ENCODE measurements at places on chromosomes 3 and 15.

DNA sequence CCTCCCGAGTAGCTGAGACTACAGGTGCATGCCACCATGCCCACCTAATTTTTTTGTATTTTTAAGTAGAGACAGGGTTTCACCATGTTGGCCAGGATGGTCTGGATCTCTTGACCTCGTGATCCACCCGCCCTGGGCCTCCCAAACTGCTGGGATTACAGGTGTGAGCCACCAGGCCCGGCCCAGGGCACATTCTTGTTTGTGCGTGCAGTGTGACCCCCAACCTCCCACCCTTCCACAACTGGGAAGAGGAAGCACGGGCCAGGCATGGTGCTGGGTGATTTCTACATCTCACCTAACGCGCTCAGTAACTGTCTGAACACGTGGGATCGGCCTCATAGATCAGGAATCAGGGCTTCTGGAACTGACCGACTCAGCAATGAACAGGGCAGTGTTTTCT lies 48.0 kb downstream of the KLHL6 start:
- DNase-seq, result no peak

- DNase-seq, result no peak
These were observed 11.3 kb upstream of the IQGAP1 start for GRCh38 chr15:90376789-90377188.

- DNase-seq, result peak; percentile 30
These were observed 4.0 kb downstream of the GLYCTK start for GRCh38 chr3:52291508-52292181.

DNA sequence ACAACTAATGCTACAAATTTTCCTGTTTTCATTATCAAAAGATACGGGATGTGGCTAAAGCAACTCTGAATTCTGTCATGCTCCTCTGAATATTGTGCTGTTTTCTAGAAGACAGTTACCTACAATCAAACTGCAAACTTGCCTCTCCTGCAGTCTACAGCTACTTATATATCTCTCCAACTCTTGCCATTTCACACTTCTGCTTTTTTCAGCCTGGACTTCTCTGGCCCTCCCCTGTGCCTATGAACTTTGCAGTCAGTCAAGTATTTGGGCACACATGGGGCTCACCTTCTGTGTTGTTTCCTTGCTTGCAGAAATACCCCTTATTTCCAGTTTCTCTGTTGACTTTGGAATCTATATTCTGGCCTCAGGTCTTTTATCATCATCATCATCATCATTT lies 575.6 kb downstream of the GRM7 start:
- DNase-seq, result no peak

GRCh38 chr3:142040941-142041491 lies 108.3 kb downstream of the TFDP2 start:
- DNase-seq, result no peak

Measured in erythroblast (primary cell).